ENCODE measurements at places on chromosomes 5 and 9. TPM values are rescaled to one million over a fixed set of nuclear protein-coding genes. Genes with fewer than 3 reads are reported as not detected.

The GNPDA1 gene
- 94.5 TPM for total RNA-seq

The FCN2 gene
- total RNA-seq = not detected

The NSD1 gene
- 113 TPM for total RNA-seq

The ANKRD55 gene
- 0.16 TPM for total RNA-seq

The PCDHA9 gene
- 2.6 TPM for total RNA-seq

The FLT4 gene
- total RNA-seq = 7.4 TPM

The OR5C1 gene
- total RNA-seq = not detected
